ENCODE measurements at places on chromosomes 4 and X.

DNA sequence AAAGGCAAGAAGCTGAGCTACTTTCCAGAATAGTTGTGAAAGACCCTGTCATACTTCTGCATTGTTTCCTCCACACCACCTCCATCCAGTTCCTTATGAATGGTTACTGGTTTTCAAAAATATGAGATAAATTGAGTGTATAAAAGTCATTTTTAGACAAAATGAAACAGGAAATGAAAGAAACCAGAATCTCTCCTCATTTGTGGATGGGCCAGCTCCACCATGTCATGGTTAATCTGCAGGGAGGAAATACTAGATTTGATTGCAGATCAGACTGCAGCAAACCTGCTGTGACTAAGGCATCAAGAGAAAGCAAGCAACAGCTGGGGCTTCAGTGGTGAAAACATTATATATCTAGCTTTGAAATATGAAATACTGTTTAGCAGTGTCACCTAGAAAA, 23.8 kb downstream of the F9 start:
- DNase-seq, result no peak

GRCh38 chr4:4477796-4478195, 64.1 kb downstream of the STX18 start:
- DNase-seq, result no peak

GRCh38 chr4:5166377-5166776, 115.1 kb downstream of the STK32B start:
- no peak for DNase-seq

DNA sequence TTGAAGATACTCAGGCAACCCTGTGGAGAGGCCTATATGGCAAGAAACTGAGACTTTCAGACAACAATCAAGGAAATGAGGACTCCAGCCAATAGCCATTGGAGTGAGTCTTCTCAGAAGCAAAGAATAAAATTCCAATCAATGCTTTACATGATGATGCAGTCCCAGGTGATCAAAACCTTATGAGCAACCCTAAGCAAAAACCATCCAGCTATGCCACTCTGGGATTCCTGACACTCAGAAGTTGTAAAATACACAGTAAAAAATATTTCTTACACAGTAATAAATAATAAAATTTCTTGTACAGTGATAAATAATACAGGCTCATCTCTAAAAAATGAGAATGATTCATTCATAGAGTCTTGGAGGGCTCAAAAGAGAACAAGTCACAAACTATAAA, 150.6 kb downstream of the IL15 start:
- no peak for DNase-seq

DNA sequence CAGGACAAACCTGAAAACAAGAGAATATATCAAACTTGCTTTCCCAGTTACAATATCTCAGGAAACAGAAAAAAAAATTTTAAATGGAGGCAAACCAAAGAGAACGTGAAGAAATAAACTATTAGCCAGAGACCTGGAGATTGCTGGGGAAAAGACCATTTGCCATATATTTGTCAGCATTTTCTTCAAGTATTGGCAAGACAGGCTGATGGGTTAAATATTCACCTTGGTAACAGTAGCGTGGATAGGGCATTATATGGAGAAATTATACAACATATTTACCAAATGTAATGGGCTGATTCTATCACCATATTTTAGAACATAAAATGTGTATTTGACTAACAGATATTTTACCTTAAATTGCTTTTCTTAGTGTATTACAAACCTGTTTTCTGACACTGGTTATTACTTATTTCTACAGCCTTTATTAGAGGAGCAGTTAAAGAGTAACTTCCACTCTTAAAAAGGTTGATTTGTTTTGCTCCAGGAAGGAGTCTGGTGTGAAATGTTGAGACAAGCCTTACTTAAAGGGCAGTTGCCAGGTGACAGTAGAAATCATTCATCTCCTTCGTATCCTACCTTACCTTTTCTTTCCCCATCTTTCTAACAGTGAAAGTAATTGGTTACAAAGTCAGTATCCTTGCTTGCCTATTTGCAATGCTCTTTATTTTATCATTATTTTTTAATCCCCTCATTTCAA, 575.5 kb downstream of the GBA3 start:
- no peak for DNase-seq

DNA sequence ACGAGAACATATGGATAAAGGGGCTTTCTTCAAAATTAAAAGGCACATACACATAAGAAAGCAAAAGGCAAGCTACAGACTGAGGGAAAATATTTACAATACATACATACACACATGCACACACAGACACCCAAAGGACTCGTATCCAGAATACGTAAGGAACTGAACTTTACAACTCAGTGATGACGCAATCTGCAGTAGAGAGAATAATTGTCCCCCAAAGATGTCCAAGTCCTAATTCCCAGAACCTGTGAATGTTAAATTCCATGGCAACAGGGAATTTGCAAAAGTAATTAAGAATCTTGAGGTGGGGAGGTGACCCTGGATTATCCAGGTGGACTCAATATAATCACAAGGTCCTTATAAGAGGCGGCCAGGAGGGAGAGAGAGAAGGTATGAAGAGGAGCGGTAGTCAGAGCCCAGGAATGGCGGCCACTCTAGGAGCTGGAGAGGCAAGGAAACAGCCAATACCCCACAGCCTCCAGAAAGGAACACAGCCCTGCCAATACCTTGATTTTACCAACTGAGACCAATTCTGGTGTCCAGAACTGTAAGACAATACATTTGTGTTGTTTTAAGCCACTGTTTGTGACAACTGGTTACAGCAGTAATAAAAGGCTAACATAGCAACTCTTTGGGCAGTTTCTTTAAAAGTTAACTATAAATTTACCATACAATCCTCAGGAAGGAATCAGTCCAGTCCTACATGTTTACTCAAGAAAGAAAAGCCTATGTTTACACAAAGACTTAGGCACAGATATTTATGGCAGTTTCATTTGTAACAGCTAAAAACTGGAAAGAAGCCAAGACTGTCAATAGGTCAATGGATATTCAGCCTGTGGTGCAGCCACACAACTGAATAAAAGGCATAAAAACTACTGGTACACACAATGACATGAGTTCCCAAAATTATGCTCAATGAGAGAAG, 27.3 kb upstream of the STS start:
- DNase-seq, result no peak

- no peak for DNase-seq
These were observed 65.7 kb downstream of the IL21 start for GRCh38 chr4:122555216-122555615.

DNA sequence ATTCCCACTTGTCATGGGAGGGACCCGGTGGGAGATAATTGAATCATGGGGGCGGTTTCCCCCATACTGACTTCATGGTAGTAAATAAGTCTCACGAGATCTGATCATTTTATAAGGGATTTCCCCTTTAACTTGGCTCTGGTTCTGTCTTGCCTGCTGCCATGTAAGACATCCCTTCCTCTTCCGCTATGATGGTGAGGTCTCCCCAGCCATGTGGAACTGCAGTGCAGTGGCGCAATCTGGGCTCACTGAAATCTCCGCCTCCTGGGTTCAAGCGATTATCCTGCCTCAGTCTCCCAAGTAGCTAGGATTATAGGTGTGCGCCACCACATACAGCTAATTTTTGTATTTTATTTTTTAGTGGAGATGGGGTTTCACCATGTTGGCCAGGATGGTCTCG, 2.9 kb downstream of the HPGDS start:
- no peak for DNase-seq

- no peak for DNase-seq
These were observed 129.2 kb upstream of the MSX1 start for GRCh38 chr4:4730249-4730648.

DNA sequence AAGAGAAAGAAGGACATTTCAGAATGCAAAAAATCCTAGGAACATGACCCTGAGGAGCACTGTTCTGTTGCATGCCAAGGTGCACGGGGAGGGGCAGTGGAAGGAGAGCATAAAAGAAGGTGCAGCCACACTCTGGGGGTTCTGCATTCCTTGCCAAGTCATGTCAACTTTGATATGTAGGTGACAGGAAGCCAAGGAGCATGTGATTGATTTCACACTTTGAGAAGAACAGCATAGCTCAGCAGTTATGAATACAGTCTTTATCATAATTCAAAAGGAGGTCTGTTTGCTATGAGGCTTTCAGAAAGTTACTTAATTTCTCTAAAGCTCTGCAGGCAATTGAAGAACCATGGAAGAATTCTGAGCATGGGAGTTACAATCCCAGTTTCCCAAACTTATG, 50.6 kb downstream of the SCFD2 start:
- no peak for DNase-seq

- no peak for DNase-seq
These were observed 87.5 kb downstream of the RBM46 start for GRCh38 chr4:154868414-154869194.

- DNase-seq, result no peak
These were observed 69.3 kb downstream of the FAM184B start for GRCh38 chr4:17712166-17712565.

DNA sequence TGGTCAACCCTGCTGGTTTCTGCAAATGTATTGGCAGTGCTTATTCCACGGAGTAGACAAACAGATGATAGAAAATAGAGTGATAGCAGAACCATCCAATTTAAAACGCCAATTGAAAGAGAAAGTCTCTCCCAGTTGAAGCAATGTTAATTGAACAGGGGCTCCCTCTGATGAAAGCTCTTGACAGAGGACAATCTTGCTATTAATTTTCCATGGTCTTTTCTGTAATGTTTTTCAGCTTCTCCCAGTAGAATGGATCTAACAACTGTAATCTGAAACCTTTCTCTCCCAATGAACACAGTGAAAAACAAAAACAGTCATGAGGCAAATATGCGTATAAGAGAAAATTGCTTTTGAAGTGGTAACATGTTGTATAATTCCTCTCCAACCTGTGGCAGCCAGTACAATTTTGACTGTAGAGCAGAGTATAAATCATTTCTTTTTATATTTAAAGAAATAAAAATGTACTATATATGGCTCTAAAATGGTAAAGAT, 225.1 kb upstream of the GALNTL6 start:
- DNase-seq, result no peak

GRCh38 chrX:153879741-153880439, 6.1 kb downstream of the L1CAM start:
- no peak for DNase-seq

GRCh38 chrX:30795981-30796958, 92.8 kb downstream of the TAB3 start:
- no peak for DNase-seq

DNA sequence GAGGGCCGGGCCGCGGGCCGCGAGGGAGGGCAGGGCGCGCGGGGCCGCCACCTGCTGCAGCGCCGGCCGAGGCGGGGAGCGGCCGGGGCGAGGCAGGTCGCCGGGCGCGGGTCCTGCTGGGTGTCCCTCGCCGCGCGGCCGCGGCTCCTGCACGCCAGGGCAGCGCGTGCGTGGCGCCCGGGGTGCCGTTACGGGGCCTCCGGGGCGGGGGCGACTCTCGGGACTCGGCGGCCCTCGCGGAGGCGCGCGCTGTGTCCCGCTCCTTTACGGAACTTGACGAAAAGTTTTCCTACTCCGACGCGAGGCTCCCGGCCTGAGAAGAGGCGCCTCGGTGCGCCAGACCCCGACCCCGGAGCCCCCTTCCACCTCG, 329 bp downstream of the TBC1D14 start:
- DNase-seq, result no peak

GRCh38 chrX:4787971-4788370, 1074.5 kb upstream of the PRKX start:
- no peak for DNase-seq

DNA sequence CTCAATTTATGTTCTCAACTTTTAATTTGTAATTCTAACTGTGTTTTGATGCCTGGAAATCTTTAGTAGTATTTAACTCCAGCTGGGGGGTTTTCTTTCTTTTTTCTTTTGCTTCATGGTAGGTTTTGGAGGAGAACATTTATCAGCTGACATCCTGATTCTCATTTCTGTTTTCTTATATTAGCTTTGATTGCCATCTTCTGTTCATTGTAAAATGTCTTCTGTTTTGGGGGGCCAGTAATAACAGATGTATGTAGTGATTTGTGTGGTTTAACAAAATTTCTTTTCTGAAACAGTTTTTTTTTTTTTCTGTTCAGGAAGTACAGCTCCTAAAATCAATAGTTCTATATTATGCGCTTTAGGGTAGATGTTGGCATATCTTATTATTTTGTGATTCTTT, 182.2 kb downstream of the GABRB1 start:
- DNase-seq, result no peak

- DNase-seq, result no peak
These were observed 973 bp downstream of the STK32B start for GRCh38 chr4:5052204-5052702.

DNA sequence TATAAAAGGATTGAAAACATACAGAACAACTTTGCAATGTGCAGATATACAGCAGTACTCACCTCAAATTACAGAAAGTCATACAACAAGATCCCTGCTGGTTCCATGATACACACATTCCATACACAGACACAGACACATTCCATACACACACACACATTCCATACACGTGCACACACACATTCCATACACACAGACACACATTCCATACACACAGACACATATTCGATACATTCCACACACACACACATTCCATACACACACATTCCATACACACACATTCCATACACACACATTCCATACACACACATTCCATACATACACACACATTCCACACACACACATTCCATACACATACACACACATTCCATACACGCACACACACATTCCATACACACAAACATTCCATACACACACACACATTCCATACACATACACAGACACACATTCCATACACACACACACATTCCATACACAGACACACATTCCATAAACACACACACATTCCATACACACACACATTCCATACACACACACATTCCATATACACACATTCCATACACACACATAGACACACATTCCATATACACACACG, 13.7 kb downstream of the LINC00632 start:
- no peak for DNase-seq

GRCh38 chrX:136496186-136496763, 1.1 kb upstream of the HTATSF1 start:
- DNase-seq, result no peak

GRCh38 chr4:7768736-7769135, 170.9 kb downstream of the AFAP1 start:
- DNase-seq, result no peak

DNA sequence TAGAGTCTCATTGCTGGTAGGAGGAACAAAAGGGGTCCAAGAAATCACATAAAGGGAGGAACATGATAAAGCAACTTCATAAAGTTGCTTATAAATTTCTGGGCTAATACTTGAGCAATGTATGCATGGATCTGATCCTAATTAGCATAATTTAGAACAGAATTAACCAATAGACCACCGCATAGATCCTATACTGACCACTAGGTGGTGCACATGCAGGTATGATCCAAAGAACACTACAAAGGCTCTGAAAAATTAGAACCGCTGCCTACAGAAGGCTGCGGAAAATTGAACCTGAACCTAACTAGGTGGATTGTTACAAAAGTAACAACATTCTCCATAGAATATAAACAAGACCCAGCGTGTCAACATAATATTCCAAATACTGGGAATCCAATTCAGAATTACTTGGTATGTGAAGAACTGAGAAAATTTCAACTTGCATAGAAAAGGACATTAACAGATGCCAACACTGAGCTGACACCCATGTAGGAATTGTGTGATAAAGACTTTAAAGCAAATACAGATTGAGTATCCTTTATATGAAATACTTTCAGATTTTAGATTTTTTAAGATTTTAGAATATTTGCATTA, 23.3 kb downstream of the BRCC3 start:
- no peak for DNase-seq
